ENCODE measurements at places on chromosomes 1 and 21. TPM values are rescaled to one million over a fixed set of nuclear protein-coding genes. Genes with fewer than 3 reads are reported as not detected.

URB2 gene
- total RNA-seq: 7.6 TPM

TRAF3IP3 gene
- total RNA-seq: not detected

KCTD3 gene
- 25.7 TPM for total RNA-seq

ANGPTL3 gene
- not detected for total RNA-seq

PROX1 gene
- under 0.01 TPM for total RNA-seq

NPPA gene
- total RNA-seq: not detected

FCGR1A gene
- not detected for total RNA-seq

KCNH1 gene
- total RNA-seq: 1.5 TPM

PPIAL4G gene
- not detected for total RNA-seq

KCNJ15 gene
- total RNA-seq: 2.1 TPM

LGR6 gene
- total RNA-seq: not detected

MED8 gene
- total RNA-seq: 53.5 TPM

LCE6A gene
- total RNA-seq: not detected

MMP23B gene
- not detected for total RNA-seq

LCE1D gene
- not detected for total RNA-seq

NIT1 gene
- 24.3 TPM for total RNA-seq

FLVCR1 gene
- total RNA-seq: 2.3 TPM

SH3BGR gene
- 4.4 TPM for total RNA-seq

HTR6 gene
- not detected for total RNA-seq

PROK1 gene
- not detected for total RNA-seq

KPRP gene
- 0.22 TPM for total RNA-seq

C1orf141 gene
- not detected for total RNA-seq

ATP1A4 gene
- total RNA-seq: not detected

SEMA4A gene
- 1.1 TPM for total RNA-seq

PCAT6 gene
- not detected for total RNA-seq

KIRREL1 gene
- 108 TPM for total RNA-seq

KDF1 gene
- total RNA-seq: not detected

OR10Z1 gene
- total RNA-seq: not detected

CD247 gene
- total RNA-seq: not detected

OR2T11 gene
- total RNA-seq: not detected

ST6GALNAC3 gene
- not detected for total RNA-seq

LCK gene
- total RNA-seq: not detected

ARHGEF10L gene
- total RNA-seq: 16.1 TPM

HIVEP3 gene
- 1.7 TPM for total RNA-seq

TFF2 gene
- not detected for total RNA-seq

KRTAP21-2 gene
- total RNA-seq: not detected

SPRR2A gene
- not detected for total RNA-seq

CHD1L gene
- total RNA-seq: 34.7 TPM

MLLT11 gene
- total RNA-seq: 3.7 TPM

RO60 gene
- total RNA-seq: 71.3 TPM

SPRR3 gene
- total RNA-seq: not detected

RGS5 gene
- total RNA-seq: 2.7 TPM

USP21 gene
- total RNA-seq: 6.3 TPM

PDZK1IP1 gene
- total RNA-seq: not detected

CD160 gene
- not detected for total RNA-seq

LIPI gene
- not detected for total RNA-seq

PKP1 gene
- total RNA-seq: 0.13 TPM

SLC1A7 gene
- total RNA-seq: 0.13 TPM

LCE2B gene
- not detected for total RNA-seq

ADGRB2 gene
- 3.9 TPM for total RNA-seq

RNU1-3 gene
- total RNA-seq: under 0.01 TPM

All from GM23248 (cell line).